ENCODE measurements at places on chromosomes 6 and 20.

DNA sequence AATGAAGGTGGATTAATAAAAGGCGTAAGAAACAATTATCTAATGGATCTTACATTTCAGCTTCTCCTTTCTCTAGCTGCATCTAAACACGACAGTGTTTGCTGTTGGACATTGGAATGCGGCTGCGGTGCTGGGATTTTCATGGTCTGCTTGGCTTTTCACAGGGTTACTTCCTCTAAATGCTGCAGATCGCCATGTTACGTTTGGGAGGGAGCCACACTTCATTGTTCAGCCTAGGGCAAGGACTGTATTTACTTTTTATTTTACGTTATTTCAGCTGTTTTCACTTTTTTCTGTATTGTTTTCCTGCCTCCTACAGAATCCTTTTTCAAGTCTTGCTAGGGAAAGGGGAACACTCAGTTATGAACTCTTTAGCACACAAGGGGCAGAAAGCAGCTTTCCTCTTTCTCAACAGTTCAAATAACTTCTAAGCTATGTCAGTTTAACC is 97.9 kb upstream of the MTHFD1L start:
- DNase-seq: no peak

- DNase-seq: no peak
Observed at GRCh38 chr20:60365882-60366281, 407.7 kb downstream of the CDH26 start.

DNA sequence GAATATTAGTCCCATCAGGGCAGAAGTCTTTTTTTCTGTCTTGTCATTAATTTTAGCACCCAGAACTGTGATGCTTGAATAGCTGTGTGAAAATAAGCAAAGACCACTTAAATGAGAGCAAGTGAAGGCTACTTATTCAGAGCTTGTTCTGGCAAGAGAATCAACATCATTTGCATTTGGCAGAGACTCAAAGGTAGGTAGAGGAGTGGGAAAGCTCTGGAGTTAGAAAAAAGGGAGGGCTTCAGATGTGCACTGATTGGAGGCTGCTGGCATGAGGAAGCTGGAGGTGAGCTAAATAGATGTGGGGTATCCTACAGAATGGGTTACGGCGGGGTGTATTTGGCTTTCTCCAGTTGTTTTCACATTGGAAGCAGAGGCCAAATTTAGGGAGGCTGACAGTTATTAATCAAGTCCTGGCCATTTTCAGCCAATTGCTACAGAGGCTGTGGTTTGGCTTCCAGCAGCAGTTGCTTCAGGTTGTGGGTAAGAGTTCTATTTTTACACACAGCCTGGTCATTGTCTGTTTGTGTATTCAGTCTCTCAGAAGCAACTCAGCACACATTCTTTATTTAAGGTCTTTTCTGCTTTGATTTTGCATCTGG is 254.3 kb downstream of the BTBD3 start:
- DNase-seq: no peak

DNA sequence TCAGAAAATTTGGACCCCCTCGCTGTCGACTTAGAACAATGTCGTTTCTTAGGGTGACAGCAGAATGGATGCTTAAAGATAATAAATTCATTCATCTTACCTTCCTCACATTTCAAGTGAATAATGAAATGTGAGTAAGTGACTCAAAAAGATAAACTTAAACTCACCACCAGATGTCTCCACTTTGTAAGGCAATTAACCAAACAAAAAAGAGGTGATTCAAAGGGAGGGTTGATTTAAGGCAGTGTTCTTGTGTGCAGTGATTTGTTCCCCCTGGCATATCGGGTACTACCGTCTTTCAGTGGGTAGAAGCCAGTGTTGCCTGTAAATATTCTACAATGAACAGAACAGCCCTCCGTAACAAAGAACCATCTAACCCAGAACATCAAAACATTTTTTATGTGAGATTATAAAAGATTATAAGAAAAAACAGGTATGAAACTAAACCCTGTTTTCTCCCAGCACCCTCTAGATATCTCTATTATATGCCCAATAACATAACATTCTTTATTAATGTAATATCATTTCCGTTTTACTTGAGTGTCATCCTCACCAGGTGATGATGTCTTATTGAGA is 589.7 kb downstream of the CBLN4 start:
- DNase-seq: no peak

GRCh38 chr20:24560571-24561491 is 91.4 kb downstream of the SYNDIG1 start:
- no peak for DNase-seq

- no peak for DNase-seq
Observed at GRCh38 chr6:14953836-14954235, 292.0 kb upstream of the JARID2 start.

DNA sequence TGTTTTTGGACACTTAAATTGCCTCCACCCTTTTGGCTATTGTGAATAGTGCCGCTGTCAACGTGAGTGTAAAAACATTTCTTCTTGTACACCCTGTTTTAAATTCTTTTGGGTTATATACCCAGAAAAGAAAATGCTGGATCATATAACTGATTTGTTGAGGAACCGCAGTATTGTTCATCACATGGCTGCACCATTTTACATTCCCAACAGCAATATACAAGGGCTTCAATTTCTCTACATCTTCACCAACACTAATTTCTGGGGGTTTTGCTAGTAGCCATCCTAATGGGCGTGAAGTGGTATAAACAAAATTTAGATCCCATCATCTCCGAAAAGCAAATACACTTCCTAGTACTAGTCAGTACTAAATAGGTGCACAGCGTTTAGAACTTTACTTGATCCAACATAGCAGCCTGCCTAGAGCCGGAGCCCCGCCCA is 579 bp upstream of the BPHL start:
- DNase-seq: no peak

- DNase-seq: no peak
Observed at GRCh38 chr20:57807401-57808263, 97.8 kb upstream of the PMEPA1 start.

- no peak for DNase-seq
Observed at GRCh38 chr6:155190677-155191076, 73.1 kb upstream of the CLDN20 start.

- no peak for DNase-seq
Observed at GRCh38 chr20:3226093-3226492, 12.9 kb downstream of the SLC4A11 start.

Measured in cortex of kidney (tissue), 1 donor.